DMS79 (cell line): ENCODE measurements at places on chromosomes 16 and 17.
A peak's percentile ranks its signal among the peaks of the same experiment; 100 is the strongest.

GRCh38 chr17:34246446-34246845 lies 8.6 kb upstream of the CCL2 start:
- no peak for DNase-seq

DNA sequence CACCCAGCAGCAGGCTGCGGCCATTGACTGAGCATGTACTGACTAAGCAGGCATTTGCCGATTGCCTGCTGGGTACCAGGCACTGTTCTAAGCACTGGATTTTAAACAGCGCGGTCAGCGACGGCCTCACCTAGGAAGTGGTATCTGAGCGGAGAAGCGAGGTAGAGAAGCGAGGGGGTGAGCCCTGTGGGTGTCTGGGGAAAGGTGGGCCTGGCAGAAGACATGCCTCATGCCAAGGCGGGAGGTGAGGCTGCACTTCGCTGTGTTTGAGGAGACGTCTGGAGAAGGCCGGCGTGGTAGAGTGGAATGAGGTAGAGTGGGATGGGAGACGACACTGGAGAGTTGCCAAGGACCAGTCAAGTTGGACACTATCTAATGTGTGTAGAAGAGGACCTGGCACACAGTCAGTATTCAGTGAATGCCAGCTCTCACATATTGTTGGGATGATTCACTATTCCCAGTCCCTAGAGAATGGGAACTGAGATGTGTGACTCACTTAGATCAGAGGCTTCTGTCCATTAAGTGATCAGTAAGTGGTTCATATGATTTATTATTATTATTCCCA lies 14.4 kb downstream of the SYCE1L start:
- DNase-seq = no peak

DNA sequence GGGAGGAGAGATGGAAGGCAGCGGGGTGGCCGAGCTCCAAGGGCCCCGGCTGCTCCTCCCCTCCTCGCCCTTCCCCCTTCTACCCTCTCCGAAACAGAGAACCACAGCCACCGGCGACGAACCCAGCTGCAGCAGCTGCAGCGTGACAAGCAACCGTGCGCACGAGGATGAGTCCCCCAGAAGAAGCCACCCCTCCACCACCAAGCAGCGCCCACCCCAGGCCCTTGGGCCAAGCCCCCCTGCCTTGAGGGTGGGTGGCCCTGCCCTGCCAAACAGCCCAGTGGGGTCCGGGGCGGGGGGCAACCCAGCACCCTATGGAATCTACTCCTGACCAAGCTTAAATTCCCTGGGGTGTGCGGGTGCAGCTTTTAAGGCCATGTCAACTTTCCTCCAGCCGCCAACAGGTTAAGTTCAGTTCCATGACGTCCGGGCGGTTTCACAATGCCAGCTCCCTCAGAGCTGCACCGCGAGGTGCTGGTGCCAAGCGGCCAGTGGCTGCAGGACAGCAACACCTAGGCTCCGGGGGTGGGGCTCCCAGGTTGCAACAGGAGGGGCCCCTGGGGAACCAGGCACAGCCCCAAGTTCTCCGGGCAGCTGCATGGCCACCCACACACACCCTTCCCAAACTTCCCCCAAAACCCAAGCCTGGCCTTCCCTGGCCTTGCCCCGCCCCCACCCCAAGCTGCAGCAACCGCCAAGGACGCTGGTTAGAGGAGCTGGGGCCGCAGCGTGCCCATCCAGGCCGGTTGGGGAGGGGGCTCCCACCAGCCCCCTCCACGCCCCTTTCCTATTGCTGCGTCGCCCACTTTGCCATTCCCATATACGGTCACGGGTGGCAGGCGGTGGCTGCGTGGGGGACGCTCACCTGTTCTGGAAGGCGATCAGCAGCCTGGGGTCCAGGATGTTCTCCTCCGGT lies 2.0 kb downstream of the CBX4 start:
- peak; percentile 11 for DNase-seq

GRCh38 chr17:71496552-71496951 lies 624.3 kb upstream of the SOX9 start:
- DNase-seq = no peak

GRCh38 chr17:15323131-15323530 lies 18.3 kb downstream of the TEKT3 start:
- no peak for DNase-seq

DNA sequence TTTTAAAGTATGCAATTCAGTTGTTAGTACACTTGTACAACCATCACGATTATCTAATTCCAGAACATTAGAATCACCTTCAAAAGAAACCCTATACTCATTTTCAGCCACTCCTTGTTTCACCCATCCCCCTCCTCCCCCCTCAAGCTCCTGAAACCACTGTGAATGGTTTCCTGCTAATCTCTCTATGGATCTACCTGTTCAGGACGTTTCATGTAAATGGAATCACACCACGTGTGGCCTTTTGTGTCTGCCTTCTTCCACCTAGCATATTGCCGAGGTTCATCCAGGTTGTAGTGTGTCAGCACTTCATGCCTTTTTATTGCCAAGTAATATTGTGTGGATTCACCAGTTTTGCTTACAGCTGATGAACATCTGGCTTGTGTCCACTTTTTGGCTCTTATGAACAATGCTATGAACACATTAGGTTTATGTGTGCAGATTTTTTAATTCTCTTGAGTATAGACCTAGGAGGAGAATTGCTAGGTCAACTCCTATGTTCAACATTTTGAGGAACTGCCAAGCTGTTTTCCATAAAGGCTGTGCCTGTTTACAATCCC lies 17.8 kb downstream of the EIF4A3 start:
- DNase-seq = no peak

GRCh38 chr16:77548766-77549165 lies 113.9 kb upstream of the ADAMTS18 start:
- DNase-seq = no peak

GRCh38 chr17:17051791-17052461 lies 9.7 kb downstream of the MPRIP start:
- no peak for DNase-seq

DNA sequence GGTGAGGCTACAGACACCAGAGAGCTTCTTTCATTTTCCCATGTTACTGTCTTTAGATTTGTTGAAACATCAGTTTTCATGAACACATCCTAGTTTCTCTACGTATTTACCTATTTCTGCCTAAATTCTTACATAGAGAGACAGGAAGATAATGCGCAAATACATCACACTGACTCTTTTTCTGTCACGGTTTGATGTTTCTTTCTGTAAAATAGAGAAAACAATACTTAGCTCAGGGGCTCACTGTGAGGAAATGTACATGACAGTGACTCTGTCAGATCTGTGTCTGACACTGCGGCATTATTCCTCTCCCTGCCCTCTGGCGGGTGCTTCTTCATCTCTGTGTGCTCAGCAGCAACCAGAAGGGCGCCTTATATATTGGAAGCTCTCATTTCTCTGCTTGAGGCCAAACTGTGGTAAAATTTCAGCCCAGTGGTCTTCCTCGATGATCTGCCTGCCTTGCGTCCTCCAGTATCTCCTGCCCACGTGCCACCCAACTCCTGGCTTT lies 264.1 kb downstream of the PHKB start:
- DNase-seq = no peak

DNA sequence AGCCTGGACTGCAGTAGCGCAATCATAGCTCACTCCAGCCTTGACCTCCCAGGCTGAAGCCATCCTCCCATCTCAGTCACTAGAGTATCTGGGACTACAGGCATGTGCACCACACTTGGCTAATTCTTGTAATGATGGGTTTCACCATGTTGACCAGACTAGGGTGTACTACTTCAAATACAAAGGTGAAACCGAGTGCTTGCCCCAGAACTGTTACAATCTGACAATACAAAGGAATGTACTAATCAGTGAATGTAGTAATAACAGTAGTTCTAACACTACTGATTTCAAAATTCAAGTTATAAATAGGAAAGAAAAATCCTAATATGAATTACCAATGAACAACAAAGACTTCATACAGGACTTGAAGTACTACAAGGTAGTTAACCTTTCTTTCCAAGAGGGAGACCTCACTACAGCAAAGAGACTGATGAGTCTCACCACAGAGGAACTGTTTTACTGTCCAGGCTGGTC lies 24.4 kb downstream of the CRK start:
- no peak for DNase-seq

DNA sequence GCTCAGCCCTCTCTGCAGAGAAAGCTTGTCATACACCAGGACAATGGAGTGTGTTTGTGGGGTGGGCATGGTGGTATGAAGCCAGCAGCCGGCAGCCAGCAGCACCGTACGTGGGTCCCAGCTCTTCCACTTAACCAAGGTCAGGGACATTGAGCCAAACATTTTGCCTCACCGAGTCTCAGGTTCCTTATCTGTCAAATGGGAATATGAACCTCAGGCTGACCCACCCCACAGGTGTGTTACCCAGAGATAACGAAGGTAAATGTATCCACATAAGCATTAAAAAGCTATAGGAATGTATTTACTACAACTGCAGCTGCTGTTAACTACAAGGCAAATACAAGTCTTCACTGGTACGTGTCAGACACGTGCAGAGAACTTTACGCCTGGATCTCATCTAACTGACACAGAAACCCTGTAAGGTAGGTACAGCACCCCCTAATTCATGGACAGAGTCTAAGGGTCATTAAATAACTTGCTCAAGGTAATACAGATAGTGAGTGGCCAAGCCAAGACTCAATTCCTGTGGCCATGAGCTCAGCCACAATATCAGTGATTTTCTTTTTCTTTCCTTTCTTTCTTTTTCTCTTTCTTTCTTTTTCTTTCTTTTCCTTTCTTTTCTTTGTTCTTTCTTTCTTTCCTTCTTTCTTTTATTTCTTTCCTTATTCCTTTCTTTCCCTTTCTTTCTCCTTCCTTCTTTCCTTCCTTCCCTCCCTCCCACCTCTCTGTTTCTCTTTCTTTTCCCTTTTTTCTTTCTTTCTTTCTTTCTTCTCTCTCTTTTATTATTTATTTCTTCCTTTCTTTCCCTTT lies 990 bp downstream of the SLC5A11 start:
- no peak for DNase-seq

DNA sequence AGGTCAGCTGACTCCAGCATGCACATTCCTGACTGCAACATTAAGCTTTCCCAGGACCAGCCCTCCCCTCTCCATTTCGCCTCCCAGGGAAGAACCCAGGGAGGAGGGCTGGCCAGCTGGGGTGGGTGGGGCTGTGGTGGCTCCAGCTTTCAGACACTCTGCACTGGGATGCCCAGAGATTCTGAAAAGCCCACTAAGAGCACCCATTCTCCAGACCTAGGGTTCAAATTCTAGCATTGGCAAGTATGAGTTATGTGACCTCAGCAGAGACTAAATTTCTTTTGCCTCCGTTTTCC lies 7.8 kb downstream of the DLX3 start:
- DNase-seq = no peak

GRCh38 chr17:47615766-47616424 lies 33.8 kb upstream of the KPNB1 start:
- no peak for DNase-seq

DNA sequence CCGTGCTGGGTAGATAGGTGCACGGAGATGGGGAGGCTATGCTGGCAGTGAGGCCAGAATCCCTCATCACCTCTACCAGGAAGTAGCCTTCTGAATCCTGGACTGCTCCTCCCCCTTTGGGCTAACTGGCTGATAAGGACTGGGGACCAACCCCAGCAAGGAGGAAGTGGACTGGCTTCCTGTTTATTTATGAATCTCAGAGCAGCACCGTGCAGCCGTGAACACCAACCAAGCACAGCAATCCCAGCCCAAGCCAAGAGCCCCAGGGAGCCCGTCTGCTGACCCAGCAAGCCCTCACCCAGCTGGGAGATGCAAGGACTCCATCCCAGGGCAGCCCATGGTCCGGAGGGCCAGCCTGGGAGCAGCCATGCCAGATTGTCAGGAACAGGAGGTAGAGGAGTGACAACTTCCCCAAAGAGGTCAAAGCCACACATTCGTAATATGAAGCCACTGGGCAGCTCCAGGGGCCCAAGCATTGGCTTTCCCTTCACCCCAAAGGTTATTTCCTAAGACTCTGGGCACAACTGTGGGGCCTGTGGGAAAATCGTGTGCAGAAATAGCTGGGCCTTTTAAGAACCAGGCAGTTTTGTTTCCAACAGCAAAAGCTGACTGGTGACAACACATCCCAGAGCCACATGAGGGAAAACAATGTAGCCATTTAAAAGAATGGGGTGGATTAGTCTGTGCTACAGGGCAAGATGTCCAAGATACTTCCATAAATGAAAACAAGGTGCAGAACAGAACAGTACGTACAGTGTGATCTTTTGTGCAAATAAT lies 23.9 kb downstream of the PHB1 start:
- DNase-seq = no peak

- DNase-seq = no peak
These were observed 138.6 kb downstream of the CDH11 start for GRCh38 chr16:64983231-64983630.

DNA sequence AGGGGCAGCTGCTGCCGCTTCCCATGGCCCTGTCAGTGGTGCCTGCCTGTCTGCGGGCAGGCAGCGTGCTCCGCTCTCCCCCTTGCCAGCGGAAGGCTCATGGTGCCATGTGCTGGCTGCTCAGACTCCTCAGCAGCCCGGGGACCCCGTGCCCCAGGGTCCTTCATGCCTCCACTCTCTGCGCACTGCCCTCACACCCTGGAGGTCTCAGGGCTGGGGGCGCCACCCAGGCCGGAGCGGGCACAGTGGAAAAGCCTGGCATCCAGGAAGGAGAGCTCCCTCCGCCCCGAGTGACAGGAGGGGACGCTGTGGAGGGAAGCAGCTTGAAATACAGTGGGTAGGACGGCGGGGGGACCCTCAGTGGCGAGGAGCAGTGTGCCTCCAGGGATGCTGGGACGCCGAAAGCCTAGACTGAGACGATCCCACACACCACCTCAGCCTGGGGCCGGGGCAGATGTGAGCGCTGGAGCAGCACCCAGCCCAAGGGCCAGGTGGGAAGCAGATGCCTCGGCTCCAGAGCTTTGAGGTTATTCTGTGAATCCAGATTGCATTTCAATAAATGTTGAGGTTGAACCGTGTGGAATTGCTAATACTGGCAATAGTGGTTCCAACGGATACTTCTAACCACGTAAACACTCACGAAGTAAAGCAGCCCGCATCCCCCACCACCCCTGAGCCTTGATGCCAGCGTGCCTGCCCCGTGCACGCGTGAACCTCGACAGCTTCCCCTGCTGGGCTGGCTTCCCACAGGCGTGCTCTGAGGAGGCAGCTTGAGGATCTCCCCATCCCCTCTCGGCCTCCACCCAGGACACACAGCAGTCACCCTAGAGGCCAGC lies 6.5 kb downstream of the TMEM204 start:
- DNase-seq = no peak

- DNase-seq = no peak
These were observed 64.3 kb downstream of the CNGB1 start for GRCh38 chr16:57906382-57907316.

DNA sequence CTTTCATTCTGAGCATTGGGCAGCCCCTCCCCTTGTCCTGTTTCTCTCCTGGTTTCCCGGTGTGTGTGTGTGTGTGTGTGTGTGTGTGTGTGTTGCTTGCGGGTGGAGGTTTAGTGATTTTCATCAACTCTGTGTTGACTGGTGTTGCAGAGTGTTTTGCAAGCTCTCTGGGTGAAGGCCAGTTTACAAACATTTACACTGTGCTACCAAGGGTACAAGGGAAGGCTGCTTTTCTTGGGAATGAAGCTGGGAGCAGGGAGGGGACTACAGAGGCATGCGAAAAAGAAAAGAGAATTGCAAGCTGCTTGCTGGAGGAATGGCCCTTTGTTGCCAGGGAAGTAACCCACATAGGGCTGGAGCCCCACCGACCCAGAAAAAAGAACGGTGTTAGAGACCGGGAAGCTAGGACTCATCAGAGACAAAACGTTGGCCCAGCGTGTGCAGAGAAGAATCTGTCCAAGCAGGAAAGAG lies 29.6 kb downstream of the HS3ST3B1 start:
- DNase-seq = no peak
